ENCODE measurements at places on chromosomes 11 and 22.

DNA sequence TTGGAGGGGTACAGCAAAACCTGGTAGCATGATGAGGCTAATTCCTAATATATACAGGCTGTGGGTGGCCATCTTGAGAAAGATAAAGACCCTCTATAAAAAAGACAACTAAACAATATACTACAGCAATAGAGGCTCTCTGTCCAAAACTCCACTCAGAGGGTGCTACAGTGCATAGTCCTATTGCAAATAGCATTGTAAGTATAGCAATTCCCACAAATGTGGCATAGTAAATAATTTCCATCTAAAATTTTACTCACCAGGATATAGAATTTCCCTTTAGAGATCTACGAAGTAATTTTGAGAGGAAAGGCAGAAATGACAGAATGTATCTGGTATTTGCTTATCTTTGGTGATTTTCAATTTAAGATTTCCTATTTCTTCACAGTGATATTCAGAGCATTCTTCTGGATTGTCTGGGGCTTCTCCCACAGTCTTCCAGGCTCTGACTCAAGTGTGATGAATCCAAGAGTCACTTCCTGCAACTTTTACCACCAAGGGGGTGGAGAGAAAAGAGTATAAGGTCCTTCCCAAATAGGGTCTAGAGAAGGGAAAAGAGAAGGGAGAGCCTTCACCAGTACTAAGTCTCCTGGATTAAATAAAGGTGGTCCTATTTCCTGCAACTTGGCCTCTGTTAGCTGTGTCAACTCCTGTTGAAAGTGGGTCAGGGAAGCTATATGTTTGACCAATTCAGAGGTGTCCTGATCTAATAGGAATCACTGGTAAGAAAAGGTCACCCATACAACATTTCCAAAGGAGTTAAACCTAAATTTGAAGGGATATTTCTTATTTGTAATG lies 1054.7 kb upstream of the CNTN5 start:
- peak; percentile 87 for DNase-seq

DNA sequence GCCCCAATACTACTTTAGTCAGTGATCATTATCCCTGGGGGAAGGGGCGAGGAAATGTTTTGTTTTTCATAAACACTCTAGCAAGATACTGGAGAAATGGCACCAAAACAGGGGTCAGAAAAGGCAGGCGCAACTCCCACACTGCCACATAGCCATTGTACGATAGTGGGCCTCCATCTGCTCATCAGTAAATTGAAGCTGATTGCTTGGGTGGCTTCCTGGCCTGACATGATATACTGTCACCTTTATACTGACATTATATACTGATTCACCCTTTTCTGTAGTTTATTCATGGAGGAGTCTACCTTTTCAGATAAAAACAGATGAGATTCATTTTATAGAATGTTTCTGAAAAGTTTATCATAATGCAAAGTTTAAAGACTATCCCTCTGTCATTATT lies 51.6 kb upstream of the CCDC34 start:
- DNase-seq = no peak

DNA sequence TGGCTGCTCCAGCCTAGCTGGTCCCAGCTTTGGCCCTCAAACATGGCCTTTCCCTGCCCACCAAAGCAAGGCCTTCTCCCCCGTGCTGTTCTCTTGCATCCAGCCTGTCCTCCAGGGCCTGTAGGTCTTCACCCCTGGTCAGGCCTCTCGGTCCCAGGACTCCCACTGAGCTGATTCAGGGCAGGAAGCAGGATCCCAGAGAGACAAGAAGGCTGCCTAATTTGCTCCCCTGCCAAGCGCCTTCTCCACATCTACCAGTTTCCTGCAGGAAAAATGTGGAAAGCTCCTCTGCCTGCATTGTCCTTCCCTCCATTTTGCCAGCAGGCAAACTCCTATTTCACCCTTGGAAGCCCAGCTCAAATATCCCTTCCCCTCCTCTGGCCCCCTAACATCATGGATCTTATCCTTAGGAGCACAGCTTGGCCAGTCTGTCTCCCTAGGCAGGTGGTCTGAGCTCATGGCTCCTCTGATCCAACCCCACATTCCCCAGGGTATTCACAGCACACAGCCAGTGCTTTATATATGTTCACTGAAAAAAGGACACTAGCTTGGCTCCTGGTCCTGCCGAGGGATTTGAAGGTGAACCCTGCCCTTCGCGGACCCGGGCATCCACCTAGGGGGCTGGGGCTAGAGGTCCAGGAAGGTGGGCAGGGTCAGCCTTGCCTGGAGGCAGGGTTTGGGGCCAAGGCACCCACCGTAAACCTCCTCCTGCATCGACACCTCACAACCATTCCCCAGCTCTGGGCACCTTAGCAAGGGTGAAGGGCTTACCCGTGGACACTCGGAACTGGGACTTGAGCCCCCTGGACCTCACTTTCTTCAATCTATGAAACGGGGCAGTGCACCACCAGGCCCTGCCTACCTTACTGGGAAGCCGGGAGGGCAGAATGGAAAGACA lies 968 bp downstream of the RHBDD3 start:
- DNase-seq = peak; percentile 81

- DNase-seq = no peak
Measured at GRCh38 chr11:128328955-128329551, 258.3 kb downstream of the ETS1 start.

GRCh38 chr11:67309166-67309565 lies 5.8 kb downstream of the SSH3 start:
- DNase-seq = peak; percentile 58

DNA sequence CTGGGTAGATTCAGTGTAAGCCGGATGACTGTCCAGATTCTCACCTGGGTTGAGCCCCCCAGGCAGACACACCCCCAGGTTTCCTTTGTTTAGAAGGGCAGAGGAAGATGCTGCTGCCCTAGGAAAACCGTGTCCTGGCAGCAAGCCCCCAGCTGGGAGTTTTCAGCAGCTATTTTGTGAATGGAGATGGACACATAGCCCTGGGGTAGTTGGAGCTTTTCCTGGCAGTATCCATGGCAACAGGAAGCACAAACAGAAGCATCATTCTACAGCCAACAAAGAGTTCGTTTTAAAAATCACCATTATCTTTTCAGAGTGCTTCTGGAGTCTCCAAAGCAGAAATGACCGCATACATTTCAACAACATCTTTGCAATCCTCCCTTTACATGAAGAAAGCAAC lies 245.5 kb downstream of the BRD1 start:
- DNase-seq = peak; percentile 32

DNA sequence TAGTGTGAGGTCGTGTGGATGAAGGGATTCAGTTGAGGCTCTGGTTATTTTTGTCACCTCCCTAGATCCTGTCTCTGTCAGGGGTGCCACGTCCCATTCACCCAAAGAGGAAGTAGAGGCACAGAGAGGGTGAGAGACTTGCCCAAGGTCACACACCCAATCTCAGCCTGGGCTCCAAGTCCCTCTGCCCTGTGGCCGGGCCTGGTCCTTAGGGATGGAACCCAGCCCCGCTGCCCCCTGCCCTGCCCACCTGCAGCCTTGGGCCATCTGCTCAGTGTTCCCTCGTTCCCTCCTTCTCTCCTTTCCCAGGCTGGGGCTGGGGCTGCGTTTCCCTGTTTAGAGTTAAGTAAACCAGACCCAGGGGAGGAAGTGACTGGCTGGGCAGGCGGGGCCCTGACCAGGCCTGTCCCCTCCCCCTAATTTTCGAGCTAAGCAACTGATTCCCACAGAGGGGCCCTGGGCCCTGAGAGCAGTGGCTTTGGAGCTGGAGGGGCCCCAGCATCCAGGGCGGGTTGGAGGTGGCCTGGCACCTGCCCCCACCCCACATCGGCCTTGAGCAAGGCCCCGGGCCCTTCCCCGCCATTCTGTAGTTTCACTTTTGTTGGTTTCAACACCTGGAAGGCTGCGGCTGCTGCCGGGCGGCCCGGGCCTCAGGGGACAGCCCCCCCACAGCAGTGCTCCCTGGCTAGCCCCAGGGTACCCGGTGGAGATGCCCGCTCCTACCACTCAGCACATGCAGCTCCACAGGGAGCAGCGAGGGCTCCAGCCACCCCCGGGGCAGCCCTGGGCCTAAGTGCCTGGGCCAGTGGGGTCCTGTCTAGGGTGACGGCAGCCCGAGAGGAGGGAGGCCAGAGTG lies 1.5 kb downstream of the TCIRG1 start:
- peak; percentile 99 for DNase-seq

- no peak for DNase-seq
Measured at GRCh38 chr22:44188986-44189630, 8.4 kb downstream of the PARVG start.
